ENCODE measurements at places on chromosomes 13 and 19.

DNA sequence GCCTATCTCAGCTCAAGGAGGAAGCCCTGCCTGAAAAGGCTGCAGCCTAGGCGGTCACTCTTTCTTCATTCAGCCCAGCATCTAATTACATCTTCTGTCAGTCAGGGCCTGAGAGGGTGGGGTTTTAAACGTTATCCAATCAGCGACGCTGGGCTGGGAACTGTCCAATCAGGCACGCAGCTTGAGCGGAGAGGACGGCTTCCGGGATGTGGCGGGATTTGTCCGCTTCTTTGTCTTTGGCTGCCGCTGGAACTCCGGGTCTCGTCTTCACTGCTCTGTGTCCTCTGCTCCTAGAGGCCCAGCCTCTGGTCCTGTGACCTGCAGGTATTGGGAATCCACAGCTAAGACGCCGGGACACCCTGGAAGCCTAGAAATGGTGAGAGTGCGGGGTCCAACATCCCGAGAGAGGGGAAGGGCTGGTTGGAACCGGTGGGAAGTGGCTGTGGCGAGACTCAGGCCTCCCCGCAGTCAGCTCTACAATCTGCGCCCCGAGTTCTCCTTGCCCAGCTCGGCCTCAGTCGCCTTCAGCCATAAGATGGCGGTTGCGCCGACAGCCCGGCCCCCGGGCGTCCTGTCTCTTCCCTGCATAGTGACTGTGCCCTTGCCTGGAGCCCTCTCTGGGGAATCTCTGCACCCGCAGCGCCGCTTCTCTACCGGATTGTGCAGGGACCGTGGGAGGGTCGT lies at the start of gene ZNF738:
Gene ZNF738 (plus strand): TSS at position 233 of the 684 bp plus-strand sequence. CDS start 141 bp downstream, at position 374.
- peak; percentile 76 for DNase-seq

DNA sequence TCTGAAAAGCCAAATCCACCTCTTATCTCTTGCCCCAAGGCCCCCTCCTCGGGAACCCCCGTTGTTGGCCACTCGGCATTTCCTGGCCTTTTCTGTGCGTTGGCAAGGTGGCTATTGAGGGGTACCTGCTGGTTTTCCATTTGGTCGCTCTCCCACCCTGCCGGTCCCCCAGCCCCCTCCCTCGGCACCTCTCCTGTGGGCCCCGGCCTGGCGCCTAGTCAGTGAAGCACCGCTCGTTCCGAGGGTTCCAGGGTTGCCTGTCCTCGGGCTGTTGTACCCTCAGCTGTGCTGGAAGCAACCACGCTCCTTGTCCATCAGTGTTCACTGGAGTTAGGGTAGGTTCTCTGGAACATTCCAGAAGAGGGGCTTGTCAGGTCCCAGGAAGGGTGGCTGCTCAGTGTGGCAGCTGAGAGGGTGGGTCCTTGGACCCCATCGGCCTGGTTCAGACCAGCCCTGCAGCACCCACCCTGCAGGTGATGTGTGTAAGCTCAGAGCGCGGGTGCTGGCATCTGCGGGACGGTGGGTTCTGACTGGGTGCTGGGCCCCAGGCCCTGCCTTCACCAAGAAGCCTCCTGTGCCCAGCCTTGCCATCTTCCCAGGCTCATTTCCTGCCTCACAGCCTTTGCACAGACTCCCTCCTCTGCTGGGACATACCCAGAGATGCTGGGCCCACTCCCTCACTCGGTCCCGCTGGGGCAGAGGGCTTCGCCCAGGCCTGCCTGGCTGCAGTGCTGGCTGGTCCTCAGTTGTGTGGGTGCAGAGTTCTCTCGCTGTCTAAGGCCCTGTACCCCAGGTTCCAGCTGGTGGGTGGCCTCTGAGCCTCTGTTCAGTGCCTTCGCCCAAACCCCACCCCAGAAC lies 21.3 kb downstream of the NKPD1 start:
- no peak for DNase-seq

DNA sequence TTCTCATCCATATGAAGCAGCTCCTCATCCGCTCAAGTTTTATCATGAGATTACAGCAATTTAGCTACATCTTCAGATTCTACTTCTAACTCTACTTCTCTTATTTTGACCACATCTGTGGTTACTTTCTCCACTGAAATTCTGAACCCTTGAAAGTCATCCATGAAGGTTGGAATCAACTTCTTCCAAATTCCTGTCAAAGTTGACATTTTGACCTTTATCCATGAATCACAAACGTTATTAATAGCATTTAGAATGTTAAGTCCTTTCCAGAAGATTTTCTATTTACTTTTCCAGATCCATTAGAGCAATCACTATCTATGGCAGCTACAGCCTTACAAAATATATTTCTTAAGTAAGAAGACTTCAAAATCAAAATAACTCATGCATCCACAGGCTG lies 421.7 kb upstream of the GPC6 start:
- no peak for DNase-seq

GRCh38 chr13:84377106-84377505 lies 494.8 kb upstream of the SLITRK1 start:
- no peak for DNase-seq

GRCh38 chr19:54967611-54968010 lies 1.4 kb downstream of the NLRP2 start:
- DNase-seq, result no peak

GRCh38 chr19:7689165-7689564 lies 8.5 kb downstream of the TRAPPC5 start:
- DNase-seq, result no peak

GRCh38 chr13:109496216-109496615 lies 290.2 kb downstream of the IRS2 start:
- DNase-seq, result no peak

DNA sequence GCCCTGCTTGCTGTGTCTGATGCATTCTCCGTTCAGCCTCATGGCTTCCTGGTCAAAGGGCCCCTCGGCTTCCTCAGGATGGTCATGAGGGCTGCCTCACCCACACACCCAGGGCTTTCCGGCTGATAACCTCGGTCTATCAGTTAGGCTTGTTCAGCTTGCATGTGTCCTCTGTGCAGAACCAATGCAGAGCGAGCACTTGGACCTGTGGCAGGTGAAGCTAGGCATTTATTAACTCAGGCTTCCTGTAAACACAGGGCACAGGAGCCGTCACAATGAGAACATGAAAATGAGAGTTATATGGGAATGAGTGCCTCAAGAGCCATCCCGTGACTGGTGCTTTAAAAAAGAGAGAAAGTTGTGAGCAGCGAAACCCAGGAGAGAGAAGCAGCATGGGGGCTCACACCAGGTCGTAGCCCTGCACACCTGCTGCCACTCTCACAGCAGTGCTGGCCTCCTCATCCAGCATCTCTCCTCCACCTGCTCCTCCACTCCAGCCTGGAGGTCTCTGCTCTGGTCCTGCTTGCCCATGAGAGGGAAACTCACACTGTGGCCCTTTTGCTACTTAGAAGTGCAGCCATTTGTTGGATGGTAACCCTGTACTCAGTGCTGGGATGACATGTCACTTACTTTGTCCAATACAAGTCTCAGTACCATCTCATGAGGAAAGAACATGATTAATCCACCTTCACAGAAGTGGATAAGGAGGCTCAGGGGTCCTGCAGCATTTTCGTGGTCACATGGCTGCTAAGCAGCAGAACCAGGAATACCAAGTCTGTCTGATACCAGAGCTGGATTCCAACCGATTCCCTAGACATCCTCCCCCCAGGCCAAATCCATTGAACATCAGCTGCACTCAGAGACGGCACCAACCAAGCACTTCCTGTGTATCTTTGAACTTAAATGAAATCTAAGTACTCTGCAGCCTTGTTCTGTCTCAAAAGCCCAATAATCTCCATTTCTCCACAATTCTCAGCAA lies 50.5 kb upstream of the IRS2 start:
- DNase-seq, result no peak

- no peak for DNase-seq
Observed at GRCh38 chr19:11356676-11357550, 1.7 kb downstream of the PLPPR2 start.

DNA sequence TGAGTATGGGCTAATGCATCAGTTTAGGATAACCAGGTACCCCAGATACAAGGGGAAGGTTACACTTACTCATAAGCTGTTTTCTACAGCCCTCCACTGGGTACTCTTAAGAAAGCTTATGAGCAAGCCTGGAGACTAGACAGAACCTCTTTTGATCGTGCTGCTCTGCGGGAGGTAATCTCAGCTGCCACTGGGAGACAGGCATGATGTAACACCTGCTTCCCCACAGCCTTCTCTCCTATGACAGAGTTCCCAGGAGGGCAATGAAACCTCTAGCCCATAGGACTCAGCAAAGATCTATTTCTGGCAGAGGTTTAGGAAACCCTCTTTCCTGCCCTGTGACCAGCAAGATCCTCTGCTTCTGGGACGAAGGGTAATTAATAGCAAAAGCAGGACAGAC lies 65.6 kb downstream of the WASF3 start:
- DNase-seq, result no peak

- DNase-seq, result no peak
Observed at GRCh38 chr19:28428663-28429348, 784.1 kb downstream of the UQCRFS1 start.

GRCh38 chr19:34962687-34963572 lies 1.1 kb downstream of the ZNF792 start:
- no peak for DNase-seq

DNA sequence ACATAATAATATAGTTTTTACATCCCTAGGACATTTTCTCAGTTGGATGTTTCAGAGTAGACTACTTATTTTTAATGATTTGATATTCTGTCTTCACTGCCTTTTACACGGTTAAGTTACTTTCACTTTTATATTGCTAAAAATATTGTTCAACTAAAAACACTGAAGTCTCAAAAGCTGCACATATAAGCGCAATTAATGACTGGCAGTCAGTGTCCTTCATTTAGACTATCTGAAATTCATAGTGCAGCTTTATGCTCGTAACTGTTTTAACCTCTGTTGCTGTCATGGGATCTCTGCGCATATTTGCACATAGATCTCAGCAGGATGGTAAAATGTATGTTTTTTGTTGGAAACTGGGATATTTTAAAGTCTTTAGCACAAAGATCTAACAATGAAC lies 864.3 kb downstream of the SLITRK6 start:
- no peak for DNase-seq

DNA sequence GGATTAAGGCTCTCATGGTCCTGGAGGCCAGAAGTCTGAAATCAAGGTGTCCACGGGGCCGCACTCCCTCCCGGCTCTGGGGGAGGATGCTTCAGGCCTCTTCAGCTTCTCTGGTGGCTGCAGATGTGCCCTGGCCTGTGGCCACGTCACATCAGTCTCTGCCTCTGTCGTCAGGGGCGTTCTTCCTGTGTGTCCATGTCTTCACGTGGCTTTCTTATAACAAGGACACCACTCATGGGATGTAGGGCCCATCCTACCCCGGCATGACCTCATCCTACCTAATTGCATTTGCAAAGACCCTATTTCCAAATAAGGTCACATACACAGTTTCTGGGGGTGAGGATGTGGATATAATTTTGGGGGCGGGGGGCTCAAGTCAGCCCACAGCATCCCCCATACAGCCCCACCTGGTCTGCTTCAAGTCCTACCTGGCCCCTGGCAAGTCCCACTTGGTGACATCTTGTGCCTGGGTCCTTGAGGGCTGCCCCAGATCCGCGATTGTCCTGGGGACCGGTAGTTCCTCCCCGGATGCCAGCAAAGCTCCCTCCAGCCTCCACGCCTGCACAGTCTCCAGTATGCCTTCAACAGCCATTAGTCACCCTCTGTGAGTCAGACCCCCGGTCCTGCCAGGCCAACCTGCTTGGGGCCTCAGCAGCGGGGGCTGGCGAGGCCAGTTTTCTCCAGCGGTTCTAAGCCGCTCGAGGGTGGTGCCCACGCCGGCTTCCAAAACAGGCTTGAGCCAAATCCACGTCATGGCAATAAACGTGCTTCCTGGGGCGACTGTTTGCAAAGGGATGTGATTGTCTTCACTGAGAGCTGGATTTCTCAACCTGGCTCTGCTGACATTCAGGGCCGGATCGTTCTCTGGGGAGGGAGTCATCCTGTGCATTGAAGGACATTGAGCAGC lies 32.2 kb downstream of the MYO9B start:
- DNase-seq, result peak; percentile 98

DNA sequence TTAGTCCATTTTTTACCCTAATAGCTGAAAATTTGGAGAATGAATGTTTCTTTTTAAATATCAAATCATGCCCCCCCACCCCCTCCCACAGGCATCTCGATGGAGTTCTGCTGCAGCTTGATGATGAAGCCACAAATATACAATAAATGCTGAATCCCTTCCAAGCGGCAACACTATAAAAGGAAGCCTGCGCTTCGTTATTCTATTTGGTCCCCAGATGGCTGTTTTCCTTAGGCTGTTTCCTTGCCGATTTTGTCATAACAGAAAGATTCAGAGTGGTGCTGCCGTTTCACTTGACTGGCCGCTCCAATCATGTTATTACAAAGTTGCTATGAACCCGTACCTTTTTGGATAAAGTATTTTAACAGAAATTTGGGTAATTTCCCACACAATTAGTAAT lies 79.5 kb downstream of the MYO16 start:
- DNase-seq, result no peak

- no peak for DNase-seq
Observed at GRCh38 chr13:71576571-71576970, 290.4 kb downstream of the DACH1 start.

DNA sequence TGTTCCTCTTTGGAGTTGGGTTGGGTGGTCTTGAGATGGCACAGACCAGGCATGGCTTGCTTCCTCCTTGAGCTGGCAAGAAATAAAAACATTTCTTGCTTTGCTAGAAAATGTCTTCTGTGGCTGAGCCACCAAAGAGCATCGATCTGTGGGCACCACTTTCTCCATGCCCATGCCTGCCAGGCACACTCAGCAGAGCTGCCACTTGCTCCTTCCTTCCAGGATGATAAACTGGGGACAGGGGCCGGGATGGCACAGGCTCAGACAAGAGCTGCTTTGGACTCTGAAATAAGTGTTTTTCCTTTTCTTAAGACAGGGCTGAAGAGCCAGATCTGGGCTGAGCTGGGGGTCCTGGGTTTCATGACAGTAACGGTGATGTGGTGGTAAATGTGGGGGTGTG lies 32.8 kb downstream of the NFIX start:
- no peak for DNase-seq

DNA sequence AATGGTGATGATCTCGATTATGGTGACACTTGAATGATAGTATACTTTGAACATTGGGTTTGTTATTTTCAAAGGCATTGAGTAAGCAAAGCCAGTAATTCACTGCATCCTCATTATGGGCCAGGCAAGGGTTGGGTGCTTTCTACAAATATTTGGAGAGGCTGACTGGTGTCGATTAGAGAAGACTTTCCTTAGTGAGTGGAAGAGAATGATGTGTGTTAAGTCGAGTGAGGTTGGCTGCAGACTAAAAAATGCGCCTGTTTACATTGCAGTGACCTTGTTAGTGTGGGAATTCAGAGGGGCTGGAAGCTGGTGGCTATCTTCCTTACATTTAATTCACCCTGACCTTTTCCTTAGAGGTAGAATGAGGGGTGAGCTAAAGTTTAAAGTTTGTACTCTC lies 22.4 kb upstream of the RNF113B start:
- DNase-seq, result no peak

DNA sequence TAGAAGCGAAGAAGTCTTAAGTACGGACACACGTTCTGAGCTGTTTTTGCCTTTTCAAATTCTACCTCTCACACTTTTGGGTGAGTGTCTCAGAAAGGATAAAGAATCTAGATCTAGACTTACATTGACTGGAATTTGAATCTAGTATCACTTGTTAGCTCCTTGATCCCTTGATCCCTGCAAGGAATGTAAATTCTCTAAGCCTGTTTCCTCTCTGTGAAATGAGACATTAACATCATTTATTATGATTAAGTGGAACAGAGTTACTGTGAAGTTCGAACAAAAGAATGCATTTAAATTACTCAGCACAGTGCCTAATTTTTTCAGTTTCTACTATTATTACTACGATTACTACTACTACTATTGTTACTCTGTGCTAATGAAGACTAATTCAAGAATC lies 86.6 kb upstream of the POSTN start:
- DNase-seq, result no peak

Data from RWPE2 (cell line).